ENCODE measurements at places on chromosomes 13 and 19. TPM values are rescaled to one million over a fixed set of nuclear protein-coding genes. Genes with fewer than 3 reads are reported as not detected.

Gene CEACAM1
- total RNA-seq, result 2.8 TPM

Gene ZNF563
- total RNA-seq, result 3.7 TPM

Gene AMH
- total RNA-seq, result 1.5 TPM

Gene MADCAM1
- 0.40 TPM for total RNA-seq

Gene CGB8
- total RNA-seq, result not detected

Gene ZNF865
- total RNA-seq, result 15.7 TPM

Gene HRC
- 907 TPM for total RNA-seq

Gene KRTDAP
- total RNA-seq, result not detected
